Jurkat, Clone E6-1 (cell line): ENCODE measurements at places on chromosomes 7 and 10.

- no peak for DNase-seq
Observed at GRCh38 chr10:103284170-103284569, 7.2 kb downstream of the INA start.

DNA sequence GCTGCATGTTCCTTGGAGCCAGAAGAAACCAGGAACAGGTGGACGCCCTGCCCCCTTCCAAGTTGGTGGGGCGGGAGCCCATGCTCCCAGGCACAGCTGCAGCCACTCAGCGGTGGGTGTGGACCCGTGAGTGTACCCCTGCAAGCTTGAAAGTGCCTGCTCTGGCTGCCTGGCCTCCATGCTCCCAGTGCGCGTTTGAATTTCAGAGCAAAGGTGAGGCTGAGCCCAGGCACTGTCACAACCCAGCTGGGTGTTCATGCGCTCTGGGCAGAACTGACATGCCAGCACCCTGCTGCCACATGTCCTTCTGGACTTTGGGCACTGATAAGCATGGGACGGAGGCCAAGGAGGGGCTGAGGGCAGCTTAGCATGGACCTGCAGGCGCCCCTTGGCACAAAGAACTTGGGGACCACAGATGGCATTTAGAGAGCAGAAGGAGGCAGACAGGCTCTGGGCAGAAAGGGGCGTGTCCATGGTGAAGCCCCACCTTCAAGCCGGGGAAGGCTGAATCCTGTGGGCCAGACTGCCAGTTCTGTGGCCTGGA is 402.0 kb upstream of the NRG3 start:
- DNase-seq, result no peak

- DNase-seq, result no peak
Observed at GRCh38 chr7:114418117-114418516, 3.5 kb downstream of the FOXP2 start.

- DNase-seq, result no peak
Observed at GRCh38 chr10:63829573-63830149, 308.5 kb downstream of the REEP3 start.

GRCh38 chr10:49458869-49459268 is 63.0 kb upstream of the DRGX start:
- DNase-seq, result no peak

- DNase-seq, result no peak
Observed at GRCh38 chr10:88901206-88901983, 21.4 kb downstream of the STAMBPL1 start.

DNA sequence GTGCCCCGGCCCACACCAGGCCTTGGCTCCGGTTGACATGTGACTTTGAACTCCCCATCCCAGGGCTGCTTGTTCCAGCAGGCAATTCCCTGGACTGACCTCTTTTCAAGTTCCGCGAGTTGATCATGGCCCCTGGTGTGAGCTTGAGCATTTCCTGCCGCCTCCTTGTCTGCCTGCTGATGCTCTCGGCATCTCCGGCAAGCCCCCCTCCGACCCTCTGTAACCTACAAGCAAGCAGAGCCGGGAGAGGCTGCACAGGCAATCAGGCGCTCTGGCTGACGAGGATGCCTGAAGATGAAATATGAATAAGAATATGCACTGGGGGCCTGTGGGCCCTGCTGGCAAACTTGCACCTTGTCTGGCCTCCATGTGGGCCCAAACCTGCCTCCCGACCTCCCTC is 304.9 kb upstream of the MKI67 start:
- DNase-seq, result no peak

- DNase-seq, result no peak
Observed at GRCh38 chr10:36608251-36608650, 517.1 kb upstream of the ANKRD30A start.
